Aorta (tissue), 5 donors: ENCODE measurements at places on chromosomes 1 and 21. TPM values are rescaled to one million over a fixed set of nuclear protein-coding genes. Genes with fewer than 3 reads are reported as not detected.

Gene BEND5
- 6.6 TPM for total RNA-seq

Gene CCDC190
- 1.6 TPM for total RNA-seq

Gene S100A14
- total RNA-seq: not detected

Gene PKP1
- total RNA-seq: 0.16 TPM

Gene OR2T3
- total RNA-seq: not detected

Gene PEAR1
- total RNA-seq: 32.9 TPM

Gene CCDC185
- total RNA-seq: not detected

Gene OR2L13
- not detected for total RNA-seq

Gene HLCS
- 19.7 TPM for total RNA-seq

Gene RIPK4
- total RNA-seq: 3.6 TPM

Gene RHBDL2
- 0.57 TPM for total RNA-seq

Gene RAP1GAP
- 0.58 TPM for total RNA-seq

Gene KCNJ15
- 2.7 TPM for total RNA-seq

Gene LAMC2
- 0.91 TPM for total RNA-seq

Gene MYOG
- not detected for total RNA-seq

Gene GREM2
- 2.9 TPM for total RNA-seq

Gene IQGAP3
- total RNA-seq: 0.58 TPM

Gene LAMC1
- total RNA-seq: 242 TPM

Gene THEM5
- total RNA-seq: not detected

Gene TRPM2
- 7.0 TPM for total RNA-seq

Gene TNFRSF4
- 1.6 TPM for total RNA-seq

Gene CXADR
- total RNA-seq: 0.52 TPM

Gene OPRD1
- not detected for total RNA-seq

Gene MROH9
- total RNA-seq: 0.10 TPM

Gene NUP210L
- total RNA-seq: 0.12 TPM

Gene CACNA1E
- total RNA-seq: 0.19 TPM
